ENCODE measurements at places on chromosomes 16 and 17. TPM values are rescaled to one million over a fixed set of nuclear protein-coding genes. Genes with fewer than 3 reads are reported as not detected.

DNA sequence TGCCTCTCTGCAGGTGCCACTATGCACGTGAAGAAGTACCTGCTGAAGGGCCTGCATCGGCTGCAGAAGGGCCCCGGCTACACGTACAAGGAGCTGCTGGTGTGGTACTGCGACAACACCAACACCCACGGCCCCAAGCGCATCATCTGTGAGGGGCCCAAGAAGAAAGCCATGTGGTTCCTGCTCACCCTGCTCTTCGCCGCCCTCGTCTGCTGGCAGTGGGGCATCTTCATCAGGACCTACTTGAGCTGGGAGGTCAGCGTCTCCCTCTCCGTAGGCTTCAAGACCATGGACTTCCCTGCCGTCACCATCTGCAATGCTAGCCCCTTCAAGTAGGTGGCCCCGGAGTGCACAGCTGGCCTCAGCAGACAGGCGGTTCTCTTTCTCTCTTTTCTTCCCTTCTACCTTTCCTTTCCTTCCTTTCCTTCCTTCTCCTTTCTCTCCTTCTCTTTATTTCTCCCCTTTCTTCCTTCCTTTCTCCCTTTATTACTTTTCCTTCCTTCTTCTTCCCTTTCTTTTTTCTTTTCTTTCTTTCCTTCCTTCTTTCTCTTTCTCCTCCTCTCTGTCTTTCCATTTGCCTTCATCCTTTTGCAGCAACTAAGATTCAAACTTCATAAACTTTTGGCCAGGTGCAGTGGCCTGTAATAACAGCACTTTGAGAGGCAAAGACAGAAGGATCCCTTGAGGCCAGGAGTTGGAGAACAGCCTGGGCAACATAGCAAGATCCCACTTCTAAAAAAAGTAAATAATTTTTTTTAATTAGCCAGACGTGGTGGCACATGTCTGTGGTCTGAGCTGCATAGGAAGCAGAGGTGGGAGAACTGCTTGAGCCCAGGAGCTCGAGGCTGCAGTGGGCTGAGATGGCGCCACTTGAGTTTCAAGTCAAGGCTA, 46.7 kb downstream of the SCNN1B start:
- ATAC-seq, result no peak

GRCh38 chr17:50095626-50096037, 481 bp downstream of the PDK2 start:
- no peak for ATAC-seq

The APOBR gene
- 1.6 TPM for total RNA-seq

The JPT1 gene
- total RNA-seq, result 26.7 TPM

- ATAC-seq, result no peak
Observed at GRCh38 chr17:9644910-9645751, at the start of gene USP43. Gene USP43 (plus strand): TSS chr17:9645517. CDS start chr17:9645633, 116 bp downstream.

Data from gastroesophageal sphincter (tissue), 4 donors.